ENCODE measurements at places on chromosomes 16 and 17. TPM values are rescaled to one million over a fixed set of nuclear protein-coding genes. Genes with fewer than 3 reads are reported as not detected.

Gene MILR1
- total RNA-seq: 2.3 TPM

Gene HOXB9
- total RNA-seq: not detected

Gene MYH11
- 1.2 TPM for total RNA-seq

Gene ACSM5
- not detected for total RNA-seq

Gene OTOA
- total RNA-seq: 0.07 TPM

Gene GRB7
- total RNA-seq: 0.13 TPM

Gene TBX4
- total RNA-seq: not detected
